HT1080 (cell line): ENCODE measurements at places on chromosomes 1 and 21. TPM values are rescaled to one million over a fixed set of nuclear protein-coding genes. Genes with fewer than 3 reads are reported as not detected.

The TAS1R3 gene
- total RNA-seq = 0.03 and 0.08 TPM in 2 replicates

DNA sequence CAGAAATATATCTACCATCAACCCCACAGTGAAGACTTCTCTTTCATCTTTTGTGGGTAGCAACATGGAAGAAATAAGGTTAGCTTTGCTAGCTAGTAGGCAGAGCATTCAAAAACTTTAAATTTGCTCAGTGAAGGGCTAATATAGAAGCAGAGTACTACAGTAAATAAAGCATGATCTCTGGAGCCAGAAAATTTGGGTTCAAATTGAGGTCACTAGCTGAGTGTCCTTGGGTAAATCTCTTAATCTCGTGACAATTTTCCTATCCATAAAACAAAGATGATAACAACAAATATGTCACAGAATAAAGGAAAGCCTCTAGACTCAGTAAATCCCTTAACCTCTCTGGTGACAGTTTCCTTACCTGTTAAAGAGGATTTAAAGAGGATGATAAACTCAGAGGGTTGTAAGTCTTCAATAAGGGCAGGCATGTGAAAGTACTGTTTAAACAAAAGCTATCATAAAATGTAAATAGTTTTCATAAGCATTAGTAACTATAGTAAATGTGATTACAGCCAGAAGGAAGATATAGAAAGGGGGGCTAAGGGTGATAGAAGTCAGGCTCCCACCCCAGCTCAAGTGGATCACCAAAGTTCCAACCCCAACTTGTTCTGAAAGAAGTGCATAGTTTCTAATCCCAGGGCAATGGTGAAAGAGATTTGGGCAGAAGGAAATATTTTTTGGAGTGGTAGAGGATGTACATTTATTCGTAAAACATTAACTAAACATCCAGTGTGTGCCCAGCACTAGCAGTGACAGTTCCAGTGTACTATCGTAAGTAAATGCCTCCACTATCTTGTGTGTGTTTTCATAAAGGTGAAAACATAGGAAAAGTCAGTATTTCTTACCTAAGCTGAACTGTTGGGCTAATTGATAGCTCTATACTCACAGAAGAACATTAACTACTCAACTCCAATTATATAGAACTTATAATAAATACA lies 24.8 kb downstream of the TM2D1 start:
- no peak for DNase-seq

DNA sequence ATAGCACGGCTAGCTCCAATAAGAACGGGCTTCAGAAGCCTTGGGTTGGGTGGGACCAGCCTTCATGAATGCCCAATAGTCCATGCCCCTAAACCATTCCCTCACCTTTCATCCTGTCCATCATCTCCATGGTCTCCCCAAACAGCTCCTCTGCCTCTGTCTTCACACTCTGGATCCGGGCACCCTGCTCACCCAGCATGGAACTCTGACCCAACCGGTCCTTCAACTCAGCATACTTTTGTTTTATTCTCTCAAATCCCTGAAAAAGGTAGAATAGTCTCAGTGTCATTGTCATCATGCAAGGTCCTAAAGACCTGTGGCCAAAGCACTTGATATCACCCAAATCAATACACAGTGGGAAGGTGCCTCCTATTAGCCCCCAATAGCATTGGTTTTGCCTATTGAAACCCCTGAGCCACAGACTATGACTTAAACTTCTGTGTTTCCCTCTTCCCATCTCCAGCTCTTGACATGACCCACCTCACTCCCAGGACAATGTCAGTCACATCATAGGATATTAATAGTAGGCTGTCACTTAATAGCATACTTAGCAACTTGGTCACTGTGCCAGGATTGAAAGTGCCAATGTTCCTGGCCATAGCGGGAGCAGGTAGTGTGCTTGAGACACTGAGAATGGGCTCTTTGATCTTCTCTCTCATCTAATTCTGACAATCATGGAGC lies 33.0 kb downstream of the CAMK1G start:
- no peak for DNase-seq

The CLEC20A gene
- not detected in 2 replicates for total RNA-seq
